Activated CD4-positive, alpha-beta T cell treated with anti-CD3 and anti-CD28 coated beads, Interleukin-2, amount 50 U/mL, for 48 hours (primary cell): ENCODE measurements at places on chromosomes 5 and 9.

- no peak for DNase-seq
Observed at GRCh38 chr5:74490814-74491213, 149.7 kb downstream of the ENC1 start.

- no peak for DNase-seq
Observed at GRCh38 chr5:78508186-78508765, 140.3 kb downstream of the LHFPL2 start.

DNA sequence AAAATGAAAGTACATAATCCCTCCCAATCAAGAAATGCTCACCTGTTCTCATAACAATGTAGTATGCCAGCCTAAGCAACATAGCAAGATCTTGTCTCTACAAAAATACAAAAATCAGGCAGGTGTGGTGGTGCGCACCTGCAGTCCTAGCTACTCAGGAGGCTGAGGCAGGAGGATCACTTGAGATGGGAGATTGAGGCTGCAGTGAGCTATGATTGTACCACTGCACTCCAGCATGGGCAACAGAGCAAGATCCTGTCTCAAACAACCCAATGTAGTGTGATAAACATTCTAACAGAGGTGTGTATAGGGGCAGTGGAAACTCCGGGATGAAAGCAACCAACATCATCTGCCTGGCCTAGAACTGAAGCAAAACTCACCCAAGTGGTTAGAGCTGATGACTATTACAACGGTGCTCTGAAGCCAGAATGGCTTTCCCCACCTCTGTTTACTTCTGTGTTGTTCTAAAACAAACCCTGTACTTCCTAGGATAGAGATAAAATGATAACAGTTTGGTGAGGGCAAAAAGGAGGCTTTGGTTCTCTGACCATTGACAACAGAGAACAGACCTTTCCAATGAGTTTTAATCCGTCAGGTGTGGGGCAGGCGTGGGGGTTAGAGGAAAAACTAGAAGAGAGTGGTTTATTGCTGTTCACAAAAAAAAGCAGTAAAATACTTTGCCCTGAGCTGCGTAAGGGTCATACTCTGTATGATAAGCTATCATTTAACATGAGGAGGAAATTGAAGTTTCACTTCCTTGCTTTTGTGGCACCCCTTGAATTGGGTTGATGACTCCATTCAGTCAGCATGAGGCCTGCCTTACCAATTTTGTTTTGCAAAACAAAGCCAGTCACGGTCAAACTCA is 18.9 kb downstream of the WNT8A start:
- DNase-seq: no peak

- DNase-seq: no peak
Observed at GRCh38 chr5:100693481-100693880, 158.3 kb downstream of the FAM174A start.

GRCh38 chr9:81427870-81428269 is 261.5 kb downstream of the TLE1 start:
- DNase-seq: no peak

- peak; percentile 31 for DNase-seq
Observed at GRCh38 chr9:91500509-91501014, 76.9 kb upstream of the NFIL3 start.

- DNase-seq: no peak
Observed at GRCh38 chr9:131420980-131421624, 27.2 kb downstream of the PRRC2B start.

GRCh38 chr5:88081877-88082276 is 186.8 kb downstream of the TMEM161B start:
- no peak for DNase-seq

GRCh38 chr5:93616538-93617174 is 33.6 kb downstream of the NR2F1 start:
- no peak for DNase-seq

DNA sequence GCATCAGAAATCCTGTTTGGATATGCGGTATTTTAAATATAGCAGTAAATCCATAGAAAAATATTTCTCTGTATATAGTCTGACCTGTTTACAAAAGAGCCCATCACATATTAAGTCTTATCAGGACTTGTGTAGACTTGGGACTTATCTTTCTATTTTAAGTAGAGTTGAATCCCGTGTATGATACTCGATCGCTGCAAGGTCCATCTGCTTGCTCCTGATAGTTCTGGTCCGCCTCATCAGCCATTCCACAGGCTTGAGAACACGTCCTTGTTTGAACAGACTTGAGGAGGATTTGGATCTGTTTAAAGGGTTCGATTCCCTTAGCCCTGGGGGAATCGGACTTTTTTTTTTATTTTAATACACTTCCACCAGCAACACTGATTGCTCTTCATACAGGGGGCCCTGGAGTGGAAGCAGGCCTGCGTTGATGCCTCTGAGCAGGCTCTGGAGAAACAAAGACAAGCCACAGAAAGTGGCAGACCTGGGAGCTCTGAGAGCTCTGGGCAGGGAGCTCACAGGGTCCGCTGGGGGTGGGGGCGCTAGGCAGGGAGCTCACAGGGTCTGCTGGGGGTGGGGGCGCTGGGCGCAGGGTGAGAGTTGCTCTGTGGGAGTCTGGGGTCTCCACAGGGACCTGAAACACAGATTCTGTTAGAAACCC is 112.2 kb downstream of the MVB12B start:
- DNase-seq: no peak

- DNase-seq: no peak
Observed at GRCh38 chr9:133578524-133579441, 30.4 kb downstream of the FAM163B start.

DNA sequence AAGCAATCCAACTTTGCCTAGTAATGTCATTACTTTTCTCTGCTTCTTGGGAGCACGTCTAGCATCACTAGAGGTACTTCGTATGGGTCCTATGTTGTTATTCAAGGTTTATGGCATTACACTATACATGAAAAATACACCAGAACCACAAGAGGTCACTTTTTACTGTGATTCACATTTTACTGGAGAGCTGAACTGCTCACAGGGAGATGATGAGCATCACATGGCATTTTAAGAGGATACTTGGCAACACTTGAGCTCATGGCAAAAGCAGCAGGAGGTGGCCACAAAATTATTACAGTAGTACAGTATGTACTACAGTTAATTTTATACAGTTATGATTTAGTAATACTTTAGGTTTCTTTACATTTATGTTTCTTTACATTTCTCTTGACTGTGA is 223.4 kb downstream of the PARP8 start:
- DNase-seq: no peak

DNA sequence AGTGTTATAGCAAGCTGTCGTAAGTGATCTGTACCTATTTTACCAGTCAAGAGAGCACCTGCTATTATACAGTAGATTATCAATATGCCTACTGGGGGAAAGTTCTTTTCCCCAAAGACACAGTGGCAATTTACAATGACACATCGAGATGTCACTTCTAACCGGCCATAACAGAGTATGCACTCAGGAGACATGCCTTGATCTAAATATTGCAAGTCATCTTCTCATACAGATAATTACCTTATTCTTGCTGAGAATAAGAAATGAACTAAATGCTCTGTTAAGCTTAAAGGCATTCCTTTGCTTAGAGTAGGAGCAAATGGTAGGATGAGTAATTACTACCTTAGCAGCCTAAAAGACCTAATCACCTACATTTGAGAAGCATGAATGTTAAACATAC is 71.6 kb downstream of the PKD2L2 start:
- DNase-seq: no peak

- DNase-seq: peak; percentile 52
Observed at GRCh38 chr5:127229185-127229889, 61.3 kb upstream of the MEGF10 start.

DNA sequence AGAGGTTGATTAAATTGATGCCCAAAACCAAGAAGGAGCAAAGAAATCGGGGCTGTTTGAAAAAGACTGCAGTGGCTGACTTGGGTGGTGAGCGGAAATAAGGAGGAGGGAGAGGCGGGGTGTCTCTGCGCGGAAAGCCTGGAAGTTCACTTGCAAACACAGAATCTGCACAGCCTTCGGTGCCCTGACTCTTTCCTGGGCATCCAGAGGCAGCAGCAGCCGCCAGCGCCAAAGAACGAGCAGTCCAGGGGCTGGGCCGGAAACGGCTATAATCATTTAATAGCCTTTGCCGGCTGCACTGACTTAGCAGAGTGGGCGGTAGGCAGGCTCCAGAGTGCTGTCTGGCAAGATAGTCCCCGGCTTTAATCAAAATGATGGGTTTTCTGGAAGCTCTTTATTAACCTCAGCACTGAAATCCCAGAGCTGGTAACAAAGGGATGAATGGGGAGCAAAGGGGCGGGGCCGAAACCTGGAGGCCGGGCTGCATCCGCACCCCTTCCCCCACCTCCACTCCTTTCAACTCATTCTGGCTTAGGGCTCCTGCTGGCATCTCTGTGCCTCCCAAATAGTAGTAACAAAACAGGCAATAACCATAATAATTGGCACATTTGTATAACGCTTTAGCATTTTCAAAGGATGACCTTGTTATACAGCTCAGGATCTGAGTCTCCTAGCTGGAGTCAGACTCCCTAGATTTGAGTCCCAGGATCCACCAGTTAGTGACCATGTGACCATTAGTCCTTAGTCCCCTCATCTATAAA is 35.7 kb downstream of the PCDHAC2 start:
- DNase-seq: no peak

DNA sequence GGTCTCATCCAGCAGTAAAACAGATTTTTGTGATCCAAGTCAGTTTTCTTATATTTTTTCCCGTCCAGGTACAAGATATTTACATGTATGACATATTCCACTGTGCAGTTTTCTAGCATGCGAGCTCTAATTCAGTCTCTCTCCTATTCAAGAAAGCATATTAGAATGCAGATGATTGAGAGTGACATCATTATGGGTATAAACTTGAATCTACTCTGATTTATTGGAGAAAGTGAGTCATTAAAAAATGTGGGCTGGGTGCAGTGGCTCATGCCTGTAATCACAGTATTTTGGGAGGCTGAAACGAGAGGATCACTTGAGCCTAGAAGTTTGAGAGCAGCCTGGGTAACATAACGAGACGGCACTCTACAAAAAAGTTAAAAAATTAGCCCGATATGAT is 6.2 kb downstream of the FER start:
- no peak for DNase-seq

DNA sequence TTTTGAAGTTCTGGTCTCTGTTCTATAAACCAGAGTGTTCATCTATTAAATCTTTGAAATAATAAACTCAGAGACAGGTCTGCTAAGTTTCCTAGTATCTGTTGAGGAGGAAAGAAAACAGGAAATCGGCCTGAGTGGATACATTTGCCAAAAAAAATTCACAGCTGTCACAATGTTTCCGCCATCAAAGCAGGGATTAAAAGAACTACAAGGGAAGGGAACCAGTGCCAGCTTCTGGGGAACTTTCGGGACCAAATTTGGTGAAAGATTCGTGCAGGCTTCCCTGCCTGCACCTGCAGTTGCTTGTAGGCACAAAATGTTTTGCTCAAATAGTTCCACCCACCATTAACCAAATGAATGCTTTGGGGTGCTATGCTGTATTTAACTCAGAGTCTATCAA is 267.5 kb downstream of the MSX2 start:
- DNase-seq: no peak

GRCh38 chr5:153696256-153696655 is 205.8 kb downstream of the GRIA1 start:
- no peak for DNase-seq

DNA sequence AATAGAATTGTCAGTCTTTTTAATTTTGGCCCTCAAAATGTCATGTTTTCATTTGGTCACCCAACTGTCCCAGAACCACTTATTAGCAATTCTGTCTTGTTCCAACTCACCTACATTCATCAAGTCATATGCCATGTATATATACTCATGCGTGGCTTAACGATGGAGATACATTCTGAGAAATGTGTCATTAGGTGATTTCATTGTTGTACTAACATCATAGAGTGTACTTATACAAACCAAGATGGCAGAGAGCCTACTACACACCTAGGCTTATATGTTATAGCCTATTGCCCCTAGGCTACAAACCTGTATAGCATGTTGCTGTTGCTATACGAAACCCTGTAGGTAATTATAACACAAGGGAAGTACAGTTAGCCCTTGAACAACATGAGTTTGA is 36.6 kb downstream of the RNF38 start:
- no peak for DNase-seq

DNA sequence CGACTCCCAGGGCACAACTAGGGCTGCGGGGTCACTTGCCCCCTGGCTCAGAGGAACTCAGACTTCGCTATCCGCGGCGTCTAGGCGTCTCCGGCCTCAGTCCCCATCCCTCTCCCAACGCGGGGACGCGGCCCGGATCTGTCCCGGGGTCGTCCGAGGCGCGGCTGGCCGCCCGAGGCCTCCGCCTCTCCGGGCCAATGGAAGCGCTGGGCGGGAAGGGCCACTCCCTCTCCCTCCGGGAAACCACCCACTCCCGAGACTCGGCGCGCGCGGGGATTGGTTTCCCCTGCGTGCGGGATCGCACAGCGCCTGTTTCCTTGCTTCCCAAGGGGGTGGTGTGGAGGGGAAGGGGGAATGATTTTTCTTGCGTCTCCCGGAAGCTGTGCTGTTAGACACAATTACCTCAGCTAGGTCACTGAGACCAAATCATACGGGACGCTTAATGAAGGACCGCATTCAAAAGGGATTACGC is 38.3 kb downstream of the NR2F1 start:
- DNase-seq: no peak

GRCh38 chr9:98086461-98086860 is 29.9 kb downstream of the NANS start:
- no peak for DNase-seq

- DNase-seq: no peak
Observed at GRCh38 chr5:61744690-61745619, 412.9 kb downstream of the ZSWIM6 start.

- DNase-seq: peak; percentile 20
Observed at GRCh38 chr5:87411973-87412629, 629 bp downstream of the CCNH start.

GRCh38 chr5:159104759-159105144 is 5.0 kb upstream of the EBF1 start:
- DNase-seq: no peak

GRCh38 chr9:4048441-4048840 is 251.4 kb downstream of the GLIS3 start:
- no peak for DNase-seq

- DNase-seq: no peak
Observed at GRCh38 chr9:69376651-69377050, 51.6 kb downstream of the ENTREP1 start.

DNA sequence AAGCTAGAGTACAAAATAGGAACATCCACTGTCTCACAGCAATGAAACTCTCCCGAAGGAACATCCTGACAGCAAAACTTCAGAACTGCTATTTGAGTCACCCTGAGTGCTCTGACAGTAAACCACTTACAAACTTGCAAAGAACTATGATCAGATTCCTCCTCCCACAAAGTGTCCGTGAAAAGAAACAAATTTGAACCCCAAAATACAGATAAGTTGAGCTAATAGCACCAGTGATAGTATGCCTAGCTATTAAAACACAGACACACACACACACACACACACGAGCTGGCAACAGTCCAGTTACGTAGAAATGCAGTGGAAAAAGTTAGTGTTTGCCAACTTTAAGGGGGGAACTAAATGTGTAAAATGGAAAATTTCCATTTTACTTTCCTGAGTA is 3.1 kb upstream of the GLIS3 start:
- no peak for DNase-seq
